Activated CD4-positive, alpha-beta memory T cell treated with anti-CD3 and anti-CD28 coated beads, Interleukin-2, amount 10 ng/mL, durations not matched to agents 7 days and 5 days (primary cell): ENCODE measurements at places on chromosomes 2 and 18. TPM values are rescaled to one million over a fixed set of nuclear protein-coding genes. Genes with fewer than 3 reads are reported as not detected.

The SAG gene
- 0.10 TPM for total RNA-seq

The WDR12 gene
- total RNA-seq, result 42.1 TPM

The COL5A2 gene
- total RNA-seq, result 1.6 TPM

The SNX17 gene
- total RNA-seq, result 116 TPM

The IL1A gene
- 5.4 TPM for total RNA-seq

The C2orf74 gene
- total RNA-seq, result 8.7 TPM

The GPR45 gene
- total RNA-seq, result not detected

The FBXO36 gene
- total RNA-seq, result 1.1 TPM

The CTAGE1 gene
- total RNA-seq, result not detected

The SEPTIN2 gene
- total RNA-seq, result 282 TPM
